ENCODE measurements at places on chromosomes 4 and X.

GRCh38 chr4:47065051-47065481, 33.7 kb downstream of the GABRB1 start:
- DNase-seq, result no peak

DNA sequence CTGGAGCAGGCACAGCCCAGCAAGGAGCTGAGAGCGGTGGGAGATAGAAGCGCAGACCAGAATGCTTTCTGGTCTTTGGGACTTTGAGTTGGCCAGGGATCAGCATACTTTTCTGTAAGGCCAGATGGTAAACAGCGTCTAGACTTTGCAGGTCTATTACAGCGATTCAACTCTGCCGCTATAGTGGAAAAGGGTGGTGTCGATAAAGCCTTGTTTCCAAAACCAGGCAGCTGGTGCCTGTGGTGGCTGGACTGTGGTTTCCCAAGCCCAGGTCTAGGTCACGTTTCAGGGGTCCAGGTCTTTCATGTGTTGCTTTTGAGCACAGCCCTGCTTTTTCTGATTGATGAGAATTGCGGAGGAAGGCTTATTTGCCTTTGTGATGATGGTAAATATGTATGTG, 40.1 kb downstream of the HTT-AS start:
- no peak for DNase-seq

DNA sequence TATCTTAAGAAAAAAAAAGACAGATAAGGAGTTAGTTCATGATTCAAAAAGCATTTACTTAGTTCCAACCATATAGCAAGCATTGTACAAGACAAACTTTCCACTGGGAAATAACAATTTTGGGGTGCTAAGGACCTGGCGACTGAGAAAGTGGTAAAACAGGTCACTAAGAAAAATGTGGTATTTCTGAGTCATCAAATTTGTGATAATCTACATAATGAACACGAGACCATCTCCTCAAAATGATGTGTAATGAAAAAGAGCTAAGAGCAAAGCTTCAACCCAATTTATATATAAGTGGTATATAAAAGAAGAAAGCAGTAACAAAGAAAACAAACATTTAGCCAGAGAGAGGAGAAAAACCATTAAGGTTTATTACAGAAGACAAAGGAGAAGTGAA, 72.3 kb downstream of the FBXW7 start:
- no peak for DNase-seq

GRCh38 chrX:103791228-103791627, 14.6 kb downstream of the PLP1 start:
- no peak for DNase-seq

- no peak for DNase-seq
Observed at GRCh38 chr4:32909736-32910135, 2189.6 kb downstream of the PCDH7 start.

- no peak for DNase-seq
Observed at GRCh38 chr4:1241466-1241935, 7.4 kb downstream of the CTBP1 start.
